ENCODE measurements at places on chromosomes 7 and 10.

DNA sequence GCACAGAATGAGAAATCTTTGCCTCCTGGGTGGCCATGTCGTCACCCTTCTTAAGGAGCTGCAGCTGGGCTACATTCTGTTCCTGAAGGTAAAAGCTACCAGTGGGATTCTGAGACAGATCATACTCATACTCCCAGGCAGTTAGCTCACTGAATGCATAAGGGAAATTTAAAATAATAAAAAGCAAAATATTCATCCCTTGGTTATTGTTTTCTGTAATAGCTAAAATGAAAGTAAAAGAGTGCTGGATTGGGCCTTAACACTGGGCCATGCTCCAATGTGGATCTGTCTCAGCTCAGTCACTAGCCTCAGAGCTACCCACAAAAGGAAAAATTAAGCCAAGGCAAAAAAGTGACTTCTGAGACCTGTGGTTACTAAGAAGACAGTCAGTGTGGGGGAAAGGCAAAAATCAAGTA lies 8.9 kb upstream of the DYNC2I1 start:
- no peak for DNase-seq

DNA sequence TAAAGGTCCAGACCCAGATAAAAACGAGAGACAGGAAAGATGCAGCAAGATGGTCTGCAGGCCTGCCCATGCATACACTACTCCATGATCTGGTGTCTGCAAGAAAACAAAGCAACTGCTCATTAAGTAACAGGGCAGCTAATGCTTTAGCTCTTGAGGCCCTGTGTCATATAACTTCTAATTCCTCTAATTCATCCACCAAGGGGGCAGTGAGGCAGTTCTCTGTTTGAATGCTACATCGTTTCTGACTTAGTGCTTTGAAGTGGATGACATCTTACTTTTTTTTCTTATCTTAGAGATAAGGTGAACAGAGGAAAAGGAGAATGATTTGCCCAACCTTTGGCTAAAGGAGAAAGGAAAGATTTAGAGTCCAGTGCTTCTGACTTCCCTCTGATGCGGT lies 619.7 kb downstream of the AUTS2 start:
- no peak for DNase-seq

DNA sequence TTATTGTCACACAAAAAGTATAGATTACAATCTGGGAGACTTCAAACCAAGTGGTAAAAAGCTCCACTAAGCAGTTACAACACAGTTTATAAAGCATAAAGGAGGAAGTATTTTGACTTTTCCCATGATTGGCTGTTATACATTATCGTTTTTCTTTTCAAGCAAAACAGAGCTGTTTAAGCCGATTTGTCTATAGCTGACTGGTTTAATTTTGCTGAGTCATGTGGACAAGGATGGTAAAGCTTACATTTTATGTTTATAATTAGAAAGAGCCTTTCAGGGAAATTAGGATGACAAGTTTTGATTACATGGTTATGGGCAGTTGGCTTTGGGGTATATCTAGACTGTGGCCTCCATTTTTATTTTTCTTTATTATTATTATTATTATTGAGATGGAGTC lies 152.5 kb upstream of the STK17A start:
- DNase-seq = no peak

GRCh38 chr7:50166997-50167965 lies 74.2 kb upstream of the ZPBP start:
- DNase-seq = no peak

DNA sequence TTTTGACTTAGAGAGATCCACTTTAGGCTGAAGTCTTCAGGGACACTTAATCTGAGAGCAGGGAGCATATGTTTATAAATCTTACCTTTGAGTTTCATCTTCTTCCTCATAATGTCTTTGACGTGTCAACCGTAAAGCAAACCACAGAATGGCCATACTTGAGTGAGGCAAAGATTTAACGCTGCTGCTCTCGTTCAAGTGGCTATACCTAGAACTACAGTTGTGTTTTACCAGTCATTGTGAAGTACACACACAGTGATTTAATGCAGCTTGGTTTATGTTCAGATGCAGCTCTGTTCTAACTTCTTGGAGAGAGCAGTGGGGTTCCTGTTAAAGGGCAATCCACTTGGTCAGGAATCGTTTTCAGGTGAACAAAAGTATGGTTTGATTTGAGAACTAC lies 39.9 kb upstream of the GOT1 start:
- DNase-seq = no peak

GRCh38 chr7:94706996-94707740 lies 51.2 kb upstream of the SGCE start:
- DNase-seq = no peak

DNA sequence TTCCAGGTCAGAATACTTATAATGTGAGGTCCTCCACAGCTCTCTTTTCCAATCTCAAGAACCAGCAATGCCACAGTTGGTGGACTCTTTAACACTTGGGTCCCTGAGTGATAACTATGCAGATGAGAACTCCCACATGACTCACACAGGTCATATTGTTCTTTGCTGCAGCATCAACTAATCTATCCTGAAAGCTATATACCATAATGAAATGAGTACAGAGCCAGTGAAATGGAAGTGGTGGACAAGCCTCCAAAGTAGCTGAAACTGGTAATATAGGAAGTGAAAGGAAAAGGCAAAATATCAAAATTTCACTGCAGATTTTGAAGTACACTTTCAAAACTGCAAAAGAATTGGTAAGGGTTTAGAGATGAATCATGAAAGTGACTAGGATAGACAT lies 45.6 kb downstream of the SORCS1 start:
- DNase-seq = no peak

- DNase-seq = no peak
These were observed 484.5 kb downstream of the MAGI2 start for GRCh38 chr7:78968951-78969350.

DNA sequence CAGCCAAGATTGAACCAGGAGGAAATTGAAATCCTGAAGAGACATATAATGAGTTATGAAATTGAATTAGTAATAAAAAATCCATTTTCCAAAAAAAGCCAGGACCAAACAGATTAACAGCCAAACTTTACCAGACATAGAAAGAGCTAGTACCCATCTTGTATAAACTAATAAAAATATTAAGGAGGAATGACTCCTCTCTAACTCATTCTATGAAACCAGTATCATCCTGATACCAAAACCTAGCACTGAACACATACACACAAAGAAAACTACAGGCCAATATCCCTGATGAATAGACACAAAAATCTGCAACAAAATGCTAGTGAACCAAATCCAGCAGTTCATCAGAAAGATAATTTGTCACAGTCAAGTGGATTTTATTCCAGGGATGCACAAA lies 140.6 kb downstream of the PCDH15 start:
- no peak for DNase-seq

DNA sequence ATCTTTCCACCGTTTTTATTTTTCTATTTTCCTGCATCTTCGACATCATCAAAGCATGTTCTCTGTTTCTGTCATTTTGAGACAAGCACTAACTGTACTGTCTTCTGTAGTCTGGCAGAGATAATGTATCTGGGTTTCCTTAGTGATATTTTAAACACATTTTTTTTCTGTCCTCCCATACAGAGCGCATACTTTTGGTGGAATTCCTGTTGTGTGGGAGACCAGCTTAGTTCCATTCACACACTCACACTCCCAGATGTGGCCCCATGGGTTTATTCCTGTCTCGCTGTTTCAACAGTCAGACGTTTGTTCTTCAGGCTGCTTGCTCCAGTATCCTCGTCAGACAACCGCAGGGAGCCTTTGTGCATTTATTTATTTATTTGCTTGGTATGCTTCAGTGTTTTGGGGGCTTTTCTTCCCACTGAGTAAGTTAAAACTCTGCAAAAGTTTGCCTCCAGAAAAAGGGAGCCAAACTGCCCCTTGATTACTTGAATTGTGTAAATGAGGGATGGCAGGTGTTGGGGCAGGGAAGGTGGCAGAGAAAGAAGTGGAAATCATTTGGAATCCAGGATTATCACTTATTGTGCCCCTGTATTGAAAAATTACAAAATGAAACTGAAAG lies 456.8 kb upstream of the KLF6 start:
- no peak for DNase-seq

- no peak for DNase-seq
These were observed 30.0 kb upstream of the AUTS2 start for GRCh38 chr7:69568266-69568665.

DNA sequence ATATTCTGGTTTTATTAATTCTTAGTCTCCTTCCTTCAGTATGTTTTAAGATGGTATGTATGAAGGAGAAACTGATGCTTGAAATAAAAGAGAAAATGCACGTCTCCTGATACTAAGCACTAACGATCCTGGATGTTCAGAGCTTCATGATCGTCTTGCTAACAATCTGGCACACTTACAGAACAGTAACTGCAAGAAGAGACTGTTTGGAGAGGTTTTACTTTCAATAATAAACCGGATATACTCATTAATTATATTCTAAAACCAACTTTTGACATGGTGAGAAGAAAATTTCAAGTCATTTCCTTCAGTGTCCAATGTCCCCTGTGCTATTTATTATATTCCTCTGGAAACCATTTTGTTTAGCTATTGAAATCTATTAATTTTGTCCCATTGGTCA lies 251.0 kb downstream of the NXPH1 start:
- DNase-seq = no peak

- DNase-seq = peak; percentile 72
These were observed 65.7 kb downstream of the TSPAN12 start for GRCh38 chr7:120792091-120792860.

DNA sequence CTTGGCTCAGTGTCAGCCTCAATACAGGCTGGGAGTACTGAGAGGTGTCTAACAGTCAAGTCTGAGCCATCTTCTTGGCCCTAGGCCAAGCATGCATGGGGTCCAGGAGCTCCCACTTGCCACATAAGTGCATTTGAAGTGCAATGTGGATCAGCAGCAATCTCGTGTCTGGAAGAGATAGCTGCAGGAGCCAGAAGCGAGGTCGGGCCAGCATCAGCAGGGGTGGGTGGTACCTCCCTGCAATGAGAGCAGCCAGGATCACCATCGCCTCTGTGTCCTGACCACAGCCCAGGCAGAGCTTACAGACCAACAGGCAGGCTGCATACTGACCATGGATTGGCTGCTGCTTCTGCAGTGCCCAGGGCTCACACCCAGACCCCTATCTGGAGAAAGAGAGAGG lies 83.0 kb upstream of the CXCL12 start:
- DNase-seq = no peak

GRCh38 chr10:126334272-126334671 lies 54.0 kb downstream of the ADAM12 start:
- DNase-seq = no peak
